ENCODE measurements at places on chromosomes 7 and 10. TPM values are rescaled to one million over a fixed set of nuclear protein-coding genes. Genes with fewer than 3 reads are reported as not detected.

DNA sequence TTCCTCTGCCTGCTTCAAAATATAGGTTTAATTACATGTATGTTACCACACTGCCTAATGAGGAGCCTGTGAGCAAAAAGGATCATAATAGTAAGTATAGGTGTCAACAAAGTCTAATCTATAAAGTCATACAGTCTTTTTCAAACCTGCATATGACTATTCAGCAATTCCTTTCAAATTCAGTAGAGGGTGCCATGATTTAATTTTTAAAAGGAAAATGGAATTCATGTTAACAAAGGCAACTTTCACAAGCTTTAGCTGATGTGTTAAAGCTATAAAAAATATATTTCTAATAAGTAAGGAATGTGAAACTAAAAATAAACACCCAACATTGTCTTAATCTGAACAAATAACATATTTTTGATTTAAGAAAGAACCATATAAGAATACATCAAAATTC lies 52.1 kb downstream of the MPP7 start:
- no peak for DNase-seq

DNA sequence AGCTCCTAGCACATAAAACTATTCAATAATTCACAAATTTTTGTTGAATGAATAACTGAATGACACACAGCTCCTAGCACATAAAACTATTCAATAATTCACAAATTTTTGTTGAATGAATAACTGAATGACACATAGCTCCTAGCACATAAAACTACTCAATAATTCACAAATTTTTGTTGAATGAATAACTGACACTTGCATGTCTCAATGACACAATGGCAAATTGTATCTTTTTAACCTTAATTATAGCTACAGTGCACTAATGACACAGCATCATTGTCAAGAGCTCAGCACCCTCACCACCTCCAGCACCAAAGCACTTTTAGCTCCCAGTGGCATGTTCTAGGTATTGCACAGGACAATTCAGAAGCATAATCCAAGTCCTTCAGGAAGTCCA lies 131.6 kb downstream of the PDE1C start:
- no peak for DNase-seq

DNA sequence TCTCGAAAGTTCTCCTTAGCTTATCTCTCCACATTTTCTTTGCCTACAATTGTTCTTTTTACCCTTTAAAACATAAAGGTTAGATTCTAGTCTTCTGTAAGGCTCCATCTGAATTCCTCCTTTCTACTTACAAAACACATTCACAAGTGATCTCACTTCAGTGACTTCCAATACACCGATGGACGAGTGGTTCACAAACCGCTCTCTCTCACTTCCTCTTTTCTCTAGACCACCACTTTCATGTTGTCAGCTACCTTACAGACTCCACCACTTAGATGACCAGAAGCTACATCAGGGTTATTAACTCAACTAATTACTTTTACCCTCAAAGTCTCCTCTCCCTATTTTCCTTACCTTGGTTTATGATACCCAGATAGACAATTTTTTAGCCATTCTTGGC lies 11.8 kb downstream of the MET start:
- DNase-seq, result no peak

DNA sequence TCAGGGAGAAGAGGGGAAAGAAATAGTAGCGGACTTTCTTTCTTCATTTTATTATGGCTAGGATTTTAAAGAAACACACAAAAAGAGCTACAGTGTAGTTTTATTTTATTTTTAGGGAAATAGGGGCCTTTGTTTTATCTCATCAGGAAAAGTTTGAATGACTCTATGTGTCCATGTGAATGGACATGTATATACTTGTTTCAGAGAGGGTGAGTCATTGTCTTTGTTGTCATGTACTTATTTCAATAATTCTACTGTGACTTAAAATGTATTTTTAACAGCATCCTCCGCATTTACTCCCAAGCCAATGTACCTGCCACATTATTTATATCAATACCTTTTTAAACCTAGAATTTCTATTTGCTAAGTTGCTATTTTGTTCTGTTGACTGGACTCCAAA lies 569.5 kb downstream of the SORCS3 start:
- no peak for DNase-seq

DNA sequence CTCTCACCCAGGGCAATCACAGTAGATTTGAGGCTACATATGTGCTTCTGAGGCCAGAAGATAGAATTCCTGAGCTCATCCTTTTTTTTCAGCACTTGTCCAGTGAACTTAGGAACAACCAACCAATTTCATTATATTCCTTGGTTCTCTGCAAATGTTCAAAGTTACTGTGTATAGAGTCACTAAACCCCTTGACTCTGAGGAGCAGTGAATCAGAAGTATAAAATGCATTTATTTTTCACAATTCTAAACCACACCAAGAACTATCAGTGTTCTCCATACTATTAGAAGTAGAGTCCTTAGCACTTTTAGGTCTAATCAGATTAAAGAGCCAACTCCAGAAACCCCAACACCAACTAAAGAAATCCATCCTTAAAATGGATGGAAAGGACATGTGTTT lies 19.6 kb upstream of the PAPSS2 start:
- DNase-seq, result no peak

GRCh38 chr10:76155961-76156360 lies 724.5 kb downstream of the LRMDA start:
- DNase-seq, result no peak

DNA sequence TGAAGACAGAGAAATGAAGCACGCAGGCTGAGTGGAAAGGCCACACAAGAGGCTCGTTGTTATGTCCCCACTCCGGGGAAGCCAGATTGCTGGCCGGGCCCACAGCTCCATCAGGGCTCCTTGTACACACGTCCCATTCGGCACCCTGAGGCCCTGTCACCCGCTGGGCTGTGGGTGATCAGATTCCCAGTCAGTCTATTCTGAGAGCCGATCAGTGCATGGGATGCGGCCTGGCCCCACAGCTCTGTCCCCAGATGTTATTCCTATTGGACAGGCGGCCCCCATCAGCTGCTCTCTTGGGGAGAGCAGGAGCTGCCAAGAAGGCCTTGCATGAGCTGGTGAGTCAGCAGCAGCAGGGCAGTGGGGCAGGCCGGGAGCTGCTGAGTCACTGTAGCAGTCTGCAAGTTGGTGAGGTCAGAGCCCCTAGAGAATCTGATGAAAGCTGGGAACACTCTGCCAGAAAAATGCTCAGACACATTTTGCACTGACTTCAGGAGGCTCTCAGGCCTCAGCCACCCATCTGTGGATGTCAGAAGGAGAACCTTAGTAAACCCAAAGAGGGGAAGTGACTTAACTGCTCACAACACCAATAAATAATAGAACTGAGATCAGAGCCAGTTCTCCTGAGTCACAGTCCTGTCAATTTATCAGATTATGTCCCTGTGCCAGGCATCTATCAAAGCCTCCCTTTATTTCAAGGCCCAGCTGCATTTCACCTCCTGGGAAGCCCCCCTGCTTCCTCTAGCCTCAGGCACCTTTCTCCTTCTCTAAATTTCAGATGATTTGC lies 9.4 kb upstream of the PSAP start:
- DNase-seq, result peak; percentile 98

- no peak for DNase-seq
Observed at GRCh38 chr10:119761106-119761505, 35.3 kb downstream of the INPP5F start.

DNA sequence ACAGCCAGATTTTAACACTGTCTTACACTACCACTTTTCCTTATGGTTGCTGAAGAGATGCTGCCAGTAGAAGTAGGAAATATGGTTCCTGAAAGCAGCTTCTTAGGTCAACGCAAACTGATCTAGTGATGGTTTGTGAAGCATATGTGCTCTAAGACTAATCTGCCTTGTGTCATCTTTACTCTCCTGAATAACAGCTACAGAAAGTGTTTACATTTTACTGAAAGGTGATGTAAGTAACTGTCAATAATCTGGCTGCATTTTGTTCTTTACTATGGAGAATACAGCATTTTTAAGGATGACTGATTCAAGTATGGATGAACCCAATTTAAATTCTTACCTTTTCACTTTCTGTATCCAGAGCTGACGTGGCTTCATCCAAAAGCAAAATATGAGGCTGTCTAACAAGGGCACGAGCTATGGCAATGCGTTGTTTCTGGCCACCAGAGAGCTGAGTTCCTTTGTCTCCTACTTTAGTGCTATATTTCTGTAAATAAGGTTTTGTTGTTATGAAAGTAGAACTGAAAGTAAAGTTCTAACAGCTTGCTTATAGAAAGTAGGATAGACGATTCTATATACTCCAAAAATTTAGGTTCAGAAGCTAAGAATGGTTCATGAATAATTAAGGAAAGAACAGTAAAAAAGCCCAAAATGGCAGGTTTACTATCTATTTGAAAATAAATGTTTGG lies 30.2 kb upstream of the ABCB4 start:
- DNase-seq, result no peak

- no peak for DNase-seq
Observed at GRCh38 chr7:105365541-105366534, 22.9 kb downstream of the SRPK2 start.

GRCh38 chr7:4792537-4793126 lies 17.2 kb downstream of the AP5Z1 start:
- no peak for DNase-seq

DNA sequence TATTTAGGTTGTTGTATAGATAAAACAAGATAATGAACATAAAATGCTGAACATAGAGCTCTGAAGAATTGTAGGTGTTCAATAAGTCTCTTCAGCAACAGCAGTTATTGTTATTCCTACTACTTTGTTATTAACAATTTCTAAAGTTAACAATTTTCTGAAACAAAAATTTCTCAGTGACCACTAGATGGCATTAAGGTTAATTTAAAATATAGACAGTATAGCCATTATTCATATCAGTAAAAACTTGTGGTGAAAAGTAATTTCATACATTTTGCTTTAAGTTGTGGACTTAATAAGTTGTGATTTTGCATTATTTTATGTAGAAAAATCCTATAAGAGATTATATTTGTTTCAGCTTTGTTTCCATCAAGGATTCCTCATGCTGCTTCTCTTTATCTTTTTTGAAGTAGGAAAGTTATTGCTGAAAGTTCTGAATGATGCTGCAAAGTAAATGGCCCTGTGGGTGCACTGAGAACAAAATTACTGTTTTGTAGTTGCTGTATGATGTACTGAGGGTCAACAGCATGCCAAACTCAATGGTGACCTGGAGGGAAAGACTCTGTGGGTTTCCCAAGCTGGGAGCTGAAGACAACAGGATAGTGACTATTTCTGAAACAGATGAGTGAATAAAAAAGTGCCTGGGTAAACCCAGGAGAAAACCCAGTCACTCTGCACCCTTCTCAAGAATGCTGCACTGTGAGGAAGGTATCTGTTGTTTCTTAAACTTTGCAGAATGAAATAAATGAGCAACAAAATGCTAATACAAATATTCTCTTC lies 253.6 kb downstream of the KIF20B start:
- no peak for DNase-seq

- no peak for DNase-seq
Observed at GRCh38 chr7:41630741-41631140, 72.1 kb downstream of the INHBA start.

DNA sequence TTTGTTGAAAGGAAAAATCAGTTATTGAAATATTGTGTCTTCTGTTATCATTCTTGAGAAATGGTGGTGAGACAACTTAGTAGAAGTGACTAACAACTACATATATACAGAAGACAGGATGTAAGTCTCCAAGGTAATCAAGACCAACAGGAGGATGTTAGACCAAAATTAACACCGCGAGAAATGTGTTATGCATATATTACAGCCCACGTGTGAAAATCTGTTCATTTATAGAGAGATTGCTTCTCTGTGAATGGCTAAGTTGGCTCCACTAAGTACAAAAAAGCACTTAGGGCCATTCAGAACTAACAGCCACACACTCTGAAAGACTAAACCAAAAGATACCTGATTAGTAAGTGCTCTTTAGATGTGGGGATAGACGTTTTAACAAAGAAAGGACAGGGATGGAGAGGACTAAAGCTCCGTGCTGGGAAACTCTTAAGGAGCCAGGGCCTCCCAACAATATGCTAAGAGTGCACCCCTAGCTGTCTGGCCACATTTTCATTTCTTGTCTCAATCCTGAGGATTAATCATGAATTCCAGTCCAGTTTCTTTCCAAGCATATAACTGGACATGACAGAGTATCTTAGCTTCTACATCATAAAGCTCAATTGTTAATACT lies 26.5 kb downstream of the HDAC9 start:
- no peak for DNase-seq

- DNase-seq, result peak; percentile 40
Observed at GRCh38 chr7:6648066-6648814, 11.1 kb downstream of the ZNF316 start.

Gene ADAM12
- 3.3 TPM for total RNA-seq

Gene ACSL5
- total RNA-seq, result 3.8 TPM

Gene TLL2
- total RNA-seq, result 0.41 TPM

Gene LGI1
- total RNA-seq, result 2.2 TPM

Gene ASZ1
- total RNA-seq, result not detected

Gene PON1
- total RNA-seq, result not detected

Gene AGBL3
- 3.5 TPM for total RNA-seq

Gene FAM13C
- total RNA-seq, result 1.0 TPM

Gene CPA4
- total RNA-seq, result 2.5 TPM
